ENCODE measurements at places on chromosomes 12 and 14. TPM values are rescaled to one million over a fixed set of nuclear protein-coding genes. Genes with fewer than 3 reads are reported as not detected.

The STYK1 gene
- total RNA-seq, result 0.23 TPM

The STK38L gene
- 10.7 TPM for total RNA-seq

The L3HYPDH gene
- total RNA-seq, result 50.9 TPM

The CRIP1 gene
- 1,885 TPM for total RNA-seq

The PTGDR gene
- not detected for total RNA-seq

The IKZF4 gene
- 2.1 TPM for total RNA-seq

The ACOT6 gene
- total RNA-seq, result not detected

The DLK1 gene
- 0.44 TPM for total RNA-seq

The IGFBP6 gene
- total RNA-seq, result 148 TPM

The GPR135 gene
- 1.0 TPM for total RNA-seq

The KLRG1 gene
- total RNA-seq, result 2.0 TPM

The A2M gene
- total RNA-seq, result not detected

The RAPGEF3 gene
- 0.57 TPM for total RNA-seq

The SLC25A47 gene
- total RNA-seq, result not detected

The CLEC9A gene
- not detected for total RNA-seq

The VRTN gene
- total RNA-seq, result not detected

The C12orf43 gene
- 23.8 TPM for total RNA-seq

The RPS6KL1 gene
- 0.50 TPM for total RNA-seq

The RNASE12 gene
- total RNA-seq, result not detected

The HOXC4 gene
- total RNA-seq, result 4.0 TPM

The CYP27B1 gene
- 1.4 TPM for total RNA-seq

All from A549 treated with CpdA at 1 μM for 4 hours (cell line).